ENCODE measurements at places on chromosomes 6 and 20. TPM values are rescaled to one million over a fixed set of nuclear protein-coding genes. Genes with fewer than 3 reads are reported as not detected.

GRCh38 chr6:132818404-132819359, 4.3 kb downstream of the RPS12 start:
- DNase-seq, result no peak

GRCh38 chr20:33351696-33352095, 49.6 kb downstream of the CDK5RAP1 start:
- DNase-seq, result no peak

- DNase-seq, result no peak
Observed at GRCh38 chr20:60759651-60760050, 492.4 kb upstream of the CDH4 start.

GRCh38 chr20:45796337-45797065, 4.7 kb downstream of the DNTTIP1 start:
- DNase-seq, result no peak

GRCh38 chr20:9510911-9511310, 3.5 kb upstream of the LAMP5 start:
- no peak for DNase-seq

DNA sequence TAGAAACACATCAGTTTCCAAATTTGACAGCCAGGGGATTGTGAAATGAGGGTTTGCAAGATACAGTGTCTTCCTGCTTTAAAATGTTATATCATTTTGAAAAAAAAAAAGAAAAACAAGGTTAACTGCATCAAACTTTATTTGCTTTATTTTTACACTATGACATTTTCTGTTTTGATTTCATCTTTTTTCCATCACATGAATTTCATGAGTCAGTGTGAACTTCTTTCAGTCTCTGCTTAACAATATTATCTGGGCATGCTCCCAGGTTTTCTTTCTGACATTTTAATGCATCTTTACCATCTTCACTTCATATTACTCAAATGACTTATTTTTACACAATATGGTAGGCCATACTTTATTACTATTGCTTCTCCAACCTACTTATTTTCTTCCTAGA, 1.9 kb downstream of the NCOA7 start:
- peak; percentile 86 for DNase-seq

DNA sequence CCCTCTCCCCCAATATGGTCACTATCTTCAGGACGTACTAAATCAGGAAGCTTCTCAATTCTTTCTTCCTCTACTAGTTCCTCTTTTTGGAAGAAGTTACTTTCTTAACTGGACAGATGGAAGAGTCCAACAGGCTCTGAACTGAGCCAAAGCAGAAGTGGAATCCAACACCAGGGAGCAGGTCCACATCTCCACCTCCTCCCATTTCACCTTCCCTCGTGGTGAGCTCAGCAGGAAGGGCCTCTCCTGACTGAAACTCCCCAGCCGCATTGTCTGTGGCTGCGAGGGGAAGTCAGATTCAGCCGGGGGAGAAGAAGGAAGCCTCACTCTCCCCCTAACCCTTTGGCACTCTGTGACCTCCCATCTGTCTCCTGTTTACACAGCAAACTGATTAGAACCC, 63.8 kb upstream of the UST start:
- no peak for DNase-seq

GRCh38 chr6:73790574-73790973, 94.6 kb downstream of the CD109 start:
- no peak for DNase-seq

DNA sequence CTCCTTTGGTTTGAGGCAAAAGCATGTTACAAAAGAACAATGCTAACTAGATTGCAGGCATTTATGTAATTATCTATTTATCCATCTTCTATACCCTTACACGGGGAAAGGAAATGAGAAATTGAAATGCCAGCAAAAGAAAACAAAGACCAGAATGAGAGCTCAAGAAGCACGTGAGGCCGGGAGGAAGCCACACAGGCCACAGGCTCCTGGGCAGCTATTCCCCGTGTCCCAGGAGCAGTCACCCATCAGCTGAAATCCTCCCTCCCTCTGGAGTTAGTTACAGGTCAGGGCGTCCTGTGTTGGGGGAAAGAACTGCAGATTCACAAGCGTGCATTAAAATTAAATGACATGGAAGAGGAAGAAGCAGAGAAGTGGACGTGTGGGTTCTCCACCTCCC, 64.7 kb upstream of the RPS6KA2 start:
- DNase-seq, result peak; percentile 79

GRCh38 chr20:25460566-25461280, 53.2 kb downstream of the GINS1 start:
- DNase-seq, result no peak

DNA sequence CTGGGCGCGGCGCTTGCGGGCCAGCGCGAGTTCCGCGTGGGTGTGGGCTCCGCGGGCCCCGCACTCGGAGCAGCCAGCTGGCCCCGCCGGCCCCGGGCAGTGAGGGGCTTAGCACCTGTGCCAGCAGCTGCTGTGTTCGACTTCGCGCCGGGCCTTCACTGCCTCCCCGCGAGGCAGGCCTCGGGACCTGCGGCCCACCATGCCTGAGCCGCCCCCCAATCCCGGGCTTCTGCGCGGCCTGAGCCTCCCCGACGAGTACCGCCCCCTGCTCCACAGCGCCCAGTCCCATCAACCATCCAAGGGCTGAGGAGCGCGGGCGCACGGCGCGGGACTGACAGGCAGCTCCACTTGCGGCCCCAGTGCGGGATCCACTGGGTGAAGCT, 36.2 kb downstream of the RIOK1 start:
- DNase-seq, result no peak

- no peak for DNase-seq
Observed at GRCh38 chr20:45153752-45154151, 20.9 kb upstream of the PI3 start.

DNA sequence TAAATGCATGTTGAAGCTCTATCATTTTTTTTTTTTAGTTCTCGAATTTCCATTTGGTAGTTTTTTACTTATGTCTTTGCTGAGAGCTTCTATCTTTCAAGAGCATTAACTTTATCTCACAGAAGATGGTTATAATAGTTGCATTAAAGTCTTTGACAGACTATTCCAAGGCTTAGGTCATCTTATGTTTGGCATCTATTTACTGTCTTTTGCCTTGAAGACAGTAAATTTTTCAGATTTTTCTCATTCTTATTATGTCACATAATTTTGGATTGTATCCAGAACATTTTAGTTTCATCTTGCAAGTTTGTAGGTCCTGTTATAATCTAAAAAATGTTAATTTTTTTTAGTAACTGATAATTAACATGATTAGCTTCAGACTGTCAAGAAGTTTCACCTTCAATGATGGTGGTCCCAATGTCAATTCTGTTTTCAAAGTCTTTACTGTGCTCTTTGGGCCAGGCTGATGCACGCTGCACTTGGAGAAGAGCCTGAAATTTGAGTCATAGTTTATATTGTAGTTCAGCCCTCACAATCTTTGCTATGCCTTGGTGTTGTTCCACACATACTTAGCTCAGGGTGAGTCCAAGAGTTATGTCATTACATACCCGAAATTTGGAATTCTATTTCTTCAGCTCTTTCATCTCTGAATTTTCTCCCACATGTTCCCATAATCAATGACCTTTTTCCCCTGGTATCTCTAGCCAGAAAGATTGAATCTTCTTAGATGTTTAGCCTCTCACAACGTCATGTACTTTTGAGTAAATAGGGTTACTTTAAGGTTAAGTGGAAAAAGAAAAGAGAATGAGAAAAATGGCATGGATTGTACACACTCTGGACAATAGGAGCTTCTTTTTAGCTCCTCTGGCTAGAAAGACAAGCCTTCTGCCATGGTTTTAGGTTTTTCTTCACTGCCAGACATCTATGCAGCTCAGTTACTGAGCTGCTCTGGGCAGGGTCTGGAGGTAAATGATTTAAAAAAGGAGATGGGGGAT, 110.3 kb upstream of the BTBD3 start:
- peak; percentile 80 for DNase-seq

DNA sequence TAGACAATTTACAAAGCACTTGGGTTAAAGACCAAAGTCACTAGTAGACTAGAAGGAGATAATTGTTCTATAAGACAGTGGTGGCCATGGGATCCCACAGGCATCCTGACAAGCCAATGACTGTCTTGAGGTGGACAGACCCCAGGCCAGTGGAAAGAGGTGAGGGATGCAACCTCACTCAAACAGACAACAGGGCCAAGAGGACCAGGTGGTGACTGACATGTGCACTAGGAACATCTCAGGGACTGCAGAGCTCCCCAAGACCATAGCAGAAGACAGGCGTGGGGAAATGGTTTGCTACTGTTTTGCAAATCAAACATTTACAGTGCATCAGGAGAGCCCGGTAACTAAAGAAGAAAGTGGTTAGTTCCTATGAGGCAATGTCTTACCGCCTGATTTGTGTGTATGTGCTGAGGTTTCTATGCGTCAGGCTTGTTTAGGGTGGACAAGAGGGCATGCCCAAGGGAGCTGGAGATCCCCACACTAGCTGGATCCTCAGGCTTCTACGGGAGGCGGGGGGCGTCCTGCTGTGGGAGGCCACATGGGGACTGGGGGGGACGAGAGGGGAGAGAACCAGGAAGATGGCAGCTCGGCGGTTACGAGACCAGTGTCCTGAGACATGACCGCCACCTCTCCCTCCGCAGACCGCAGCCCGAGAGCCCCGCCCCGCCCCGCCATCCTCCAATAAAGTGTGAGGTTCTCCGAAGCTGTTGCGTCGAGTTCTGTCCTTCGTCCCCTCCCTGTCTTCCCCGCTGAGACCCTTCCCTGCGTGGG, 623 bp upstream of the MRPS26 start:
- DNase-seq, result no peak

- no peak for DNase-seq
Observed at GRCh38 chr6:115456848-115457247, 603.8 kb downstream of the FRK start.

DNA sequence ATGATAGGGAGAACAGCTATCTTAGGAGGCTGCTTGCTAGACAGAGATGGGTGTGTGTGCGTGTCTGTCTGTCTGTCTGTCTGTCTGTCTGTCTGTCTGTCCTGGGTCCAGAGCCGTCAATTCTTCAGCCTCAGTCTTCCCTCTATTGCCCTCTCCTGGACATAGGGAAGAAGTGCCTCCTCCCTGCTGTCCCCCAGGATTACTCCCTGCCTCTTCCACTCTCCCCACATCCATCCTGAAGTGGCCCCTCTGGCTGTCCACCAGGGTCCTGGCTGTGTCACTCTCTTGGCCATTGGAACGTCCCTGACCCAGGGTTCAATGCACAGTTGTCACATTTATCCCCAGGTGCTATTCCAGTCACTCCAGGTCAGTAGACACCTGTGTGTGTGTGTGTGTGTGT, 10.2 kb downstream of the TREML2 start:
- no peak for DNase-seq

The PLN gene
- not detected for total RNA-seq

The GSTA3 gene
- total RNA-seq, result not detected

The MYLK4 gene
- 0.32 TPM for total RNA-seq

The LINC00237 gene
- not detected for total RNA-seq

The OPN5 gene
- not detected for total RNA-seq

The CD40 gene
- total RNA-seq, result 33.1 TPM

The BTN2A1 gene
- 25.1 TPM for total RNA-seq

The NFATC2 gene
- total RNA-seq, result 12.9 TPM

The PLCB4 gene
- total RNA-seq, result 1.6 TPM

The TRAPPC3L gene
- not detected for total RNA-seq

The ARMH2 gene
- total RNA-seq, result not detected

The CFAP206 gene
- total RNA-seq, result 0.21 TPM

The GSTA1 gene
- not detected for total RNA-seq

The LPA gene
- not detected for total RNA-seq
